Kidney capillary endothelial cell (primary cell): ENCODE measurements at places on chromosomes 12 and 14.

DNA sequence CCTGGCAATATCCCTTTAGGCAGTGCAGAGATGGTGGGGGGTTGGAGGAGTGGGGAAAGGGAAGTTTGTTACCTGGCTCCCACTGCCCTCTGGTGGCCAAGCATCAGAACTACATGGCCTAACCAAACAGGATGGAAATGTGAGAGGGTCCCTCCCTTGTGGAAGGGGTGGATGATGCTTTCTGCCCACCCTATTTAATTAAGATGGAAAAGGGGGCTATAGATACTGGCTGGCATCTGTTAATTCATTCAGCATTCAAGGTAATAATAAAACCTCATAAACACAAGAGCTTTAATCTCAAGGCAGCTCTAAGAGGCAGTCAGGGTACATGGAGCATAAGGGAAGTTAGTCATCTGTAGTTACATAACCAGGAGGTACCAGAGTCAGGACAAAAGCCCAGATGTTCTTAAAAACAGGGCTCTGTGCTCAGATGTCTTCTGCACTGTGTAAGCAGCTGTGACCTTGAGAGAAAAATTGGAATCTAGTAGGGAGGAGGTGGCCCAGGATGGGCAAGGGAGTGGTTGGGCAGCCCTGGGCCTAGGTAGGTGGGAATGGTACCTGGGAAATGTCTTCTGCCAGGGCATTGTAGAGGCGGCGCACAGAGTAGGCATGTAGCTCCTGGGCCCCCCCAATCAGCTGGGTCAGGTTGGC is 4.6 kb downstream of the AP1G2 start:
- DNase-seq, result no peak

GRCh38 chr12:22990501-22990900 is 365.5 kb downstream of the ETNK1 start:
- DNase-seq, result no peak

GRCh38 chr12:130280742-130281141 is 56.9 kb upstream of the PIWIL1 start:
- DNase-seq, result no peak

GRCh38 chr12:82694970-82695369 is 8.3 kb downstream of the TMTC2 start:
- no peak for DNase-seq

- no peak for DNase-seq
These were observed 1.3 kb upstream of the SLC41A2 start for GRCh38 chr12:104959335-104959841.

GRCh38 chr14:93033983-93034670 is 81.6 kb downstream of the ITPK1 start:
- DNase-seq, result no peak

DNA sequence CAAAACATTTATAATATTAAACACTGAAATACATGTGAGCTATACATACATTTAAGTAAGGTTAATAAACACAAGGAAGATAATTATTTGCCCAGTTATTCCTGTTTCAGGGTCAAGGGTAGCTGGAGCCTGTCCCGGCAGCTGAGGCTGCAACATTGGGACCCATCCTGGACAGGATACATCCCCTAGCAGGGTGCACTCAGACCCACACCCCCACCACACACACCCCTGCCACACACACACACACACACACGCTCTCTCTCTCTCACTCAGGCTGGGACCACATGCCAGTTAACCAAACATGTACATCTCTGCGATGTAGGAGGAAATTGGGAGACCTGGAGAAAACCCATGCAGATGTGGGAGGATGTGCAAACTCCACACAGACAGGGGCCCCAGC is 112.6 kb upstream of the TMCC3 start:
- no peak for DNase-seq

- no peak for DNase-seq
These were observed 3.8 kb downstream of the CCDC88C start for GRCh38 chr14:91413547-91414474.

GRCh38 chr12:100799770-100800169 is 5.2 kb downstream of the ANO4 start:
- no peak for DNase-seq

- DNase-seq, result no peak
These were observed 96.7 kb downstream of the ETV6 start for GRCh38 chr12:11746024-11746771.

GRCh38 chr12:108803428-108804105 is 53.8 kb downstream of the SSH1 start:
- peak; percentile 87 for DNase-seq

GRCh38 chr14:79426103-79426755 is 785.1 kb downstream of the DIO2 start:
- no peak for DNase-seq

DNA sequence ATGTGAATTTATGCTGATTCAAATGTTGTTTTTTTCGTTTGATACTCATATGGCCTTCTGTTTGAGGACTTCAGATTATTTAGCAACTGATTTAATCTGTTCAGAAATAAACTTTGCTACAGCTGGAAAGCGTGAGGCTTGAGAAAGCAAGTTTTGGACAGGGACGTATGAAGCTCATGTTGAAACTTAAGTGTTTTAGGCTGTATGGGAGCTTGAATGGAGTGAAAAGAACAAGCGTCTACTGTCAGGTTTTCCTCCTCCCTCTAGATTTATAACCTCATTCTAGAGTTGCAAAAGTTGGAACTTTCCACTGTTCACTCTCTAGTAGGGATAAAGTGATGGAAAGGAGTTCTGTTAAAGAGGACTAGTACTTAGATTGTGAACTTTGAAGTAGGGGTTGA is 1.0 kb downstream of the PRPF39 start:
- DNase-seq, result peak; percentile 15

DNA sequence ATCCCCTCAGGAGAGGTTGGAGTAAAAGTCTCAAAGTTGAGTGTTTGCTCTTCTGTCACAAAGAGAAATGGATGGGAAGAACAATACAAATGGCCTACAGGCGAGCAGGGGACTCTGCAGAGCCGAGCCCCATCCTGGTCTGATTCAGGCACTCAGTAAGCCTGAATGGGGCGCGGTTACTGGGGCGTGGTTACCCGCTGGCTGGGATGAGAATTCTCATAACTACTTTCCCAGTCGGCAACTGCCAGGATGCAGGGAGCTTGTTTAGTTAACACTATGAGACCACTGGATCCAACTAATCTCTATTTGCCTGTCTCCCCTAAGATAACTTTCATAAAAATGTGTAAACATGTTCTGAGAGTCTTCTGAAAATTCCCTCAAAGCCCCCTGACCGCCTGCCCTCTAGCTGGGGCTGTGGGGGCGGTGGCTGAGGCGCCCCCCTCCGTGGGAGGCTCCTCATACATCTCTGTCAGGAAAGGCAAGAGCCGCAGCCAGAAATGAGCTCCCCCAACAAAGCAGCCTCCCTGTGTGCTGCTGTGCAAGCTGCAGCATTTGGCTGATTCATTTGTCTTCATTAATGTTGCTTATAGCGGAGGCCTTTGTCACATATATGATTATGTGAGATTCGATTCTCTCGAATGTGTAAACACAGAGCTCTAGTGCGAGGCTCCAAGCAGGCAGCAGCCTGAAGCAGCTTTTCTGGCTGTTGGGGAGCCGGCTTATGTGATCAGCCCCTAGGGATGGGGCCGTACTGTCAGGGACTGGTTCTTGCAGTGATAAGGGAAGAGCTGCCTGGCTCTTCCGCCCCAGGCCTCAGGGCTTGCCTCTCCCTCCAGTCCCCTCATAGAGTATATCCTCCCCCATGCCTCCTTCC is 126.1 kb upstream of the ARHGAP5 start:
- peak; percentile 46 for DNase-seq

DNA sequence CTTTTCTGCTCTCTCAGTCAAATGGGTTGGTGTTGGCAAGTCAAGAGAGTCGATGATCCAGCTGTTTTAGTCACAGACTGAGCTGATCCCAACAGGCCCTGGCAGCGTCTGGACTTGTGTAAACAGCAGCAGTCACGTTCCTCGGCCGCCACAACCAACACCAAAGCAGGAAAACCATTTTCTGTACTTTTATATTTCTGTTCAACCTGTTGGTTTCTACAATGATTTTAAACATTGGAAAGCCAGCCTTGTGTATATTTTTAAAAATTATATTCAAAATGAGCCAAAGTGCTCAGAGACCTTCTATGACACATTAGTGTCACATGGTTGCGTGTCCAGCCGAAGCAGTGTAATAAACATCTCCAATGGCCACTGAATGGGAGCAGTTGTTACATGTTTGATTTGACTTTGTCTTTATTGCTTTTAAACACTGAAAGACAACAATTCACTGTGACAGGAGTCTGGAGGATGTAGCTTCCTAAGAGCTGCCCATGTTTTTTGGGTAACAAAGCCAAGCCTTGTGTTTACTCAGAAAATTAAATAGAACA is 5.9 kb upstream of the SIVA1 start:
- DNase-seq, result no peak

GRCh38 chr12:22268973-22269372 is 65.5 kb downstream of the ST8SIA1 start:
- no peak for DNase-seq

DNA sequence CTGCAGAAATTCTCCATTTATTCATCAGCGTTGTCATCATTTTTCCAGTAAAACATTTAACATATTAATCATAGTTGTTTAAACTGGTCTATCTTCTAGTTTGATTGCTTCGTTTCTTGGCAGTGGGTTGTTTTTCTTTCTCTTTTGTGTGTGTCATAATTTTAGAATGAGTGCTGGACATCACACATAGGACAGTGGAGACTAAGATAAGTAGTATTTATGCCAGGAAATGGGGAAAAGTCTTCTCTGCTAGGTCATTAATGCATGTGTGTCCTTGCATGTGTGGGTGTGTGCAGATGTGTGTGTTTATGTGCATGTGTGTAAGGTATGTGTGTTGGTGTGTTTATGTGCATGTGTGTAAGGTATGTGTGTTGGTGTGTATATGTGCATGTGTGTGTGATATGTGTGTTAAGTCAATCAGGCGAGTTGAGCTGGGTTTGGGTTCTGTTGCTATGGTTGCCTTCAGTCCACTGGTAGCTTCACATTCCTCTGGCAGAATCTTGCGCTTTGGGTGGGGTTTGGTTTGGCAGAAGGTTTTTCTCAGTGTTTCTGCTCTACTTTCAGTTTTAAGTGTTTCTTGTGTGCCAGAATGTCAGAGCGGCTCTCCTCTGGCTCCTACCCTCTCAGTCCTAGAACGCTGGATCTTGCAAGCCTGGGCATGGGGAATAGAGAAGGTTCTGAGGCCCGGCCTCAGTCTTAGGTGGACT is 7.8 kb upstream of the ADGRD1 start:
- DNase-seq, result no peak

DNA sequence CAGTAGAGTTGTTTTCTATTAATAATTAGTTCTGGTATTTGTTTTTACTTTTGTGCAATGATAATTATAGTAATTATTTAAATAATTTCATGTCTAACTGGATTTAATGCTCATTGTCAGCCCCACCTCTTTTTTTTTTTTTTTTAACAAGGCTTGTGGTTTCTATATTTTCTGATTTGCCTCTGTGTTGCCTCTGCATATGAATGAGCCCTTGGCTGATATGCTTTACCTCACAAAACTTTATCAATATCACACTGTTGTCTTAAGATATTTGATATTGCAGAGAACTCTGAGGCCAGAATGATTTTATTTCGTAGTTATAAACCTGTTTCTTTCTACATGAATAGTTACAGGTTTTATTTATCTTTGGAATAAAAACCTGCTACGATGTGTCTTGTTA is 116.2 kb upstream of the ATP2B1 start:
- no peak for DNase-seq

- no peak for DNase-seq
These were observed 181.0 kb upstream of the RGS6 start for GRCh38 chr14:71751264-71751663.

DNA sequence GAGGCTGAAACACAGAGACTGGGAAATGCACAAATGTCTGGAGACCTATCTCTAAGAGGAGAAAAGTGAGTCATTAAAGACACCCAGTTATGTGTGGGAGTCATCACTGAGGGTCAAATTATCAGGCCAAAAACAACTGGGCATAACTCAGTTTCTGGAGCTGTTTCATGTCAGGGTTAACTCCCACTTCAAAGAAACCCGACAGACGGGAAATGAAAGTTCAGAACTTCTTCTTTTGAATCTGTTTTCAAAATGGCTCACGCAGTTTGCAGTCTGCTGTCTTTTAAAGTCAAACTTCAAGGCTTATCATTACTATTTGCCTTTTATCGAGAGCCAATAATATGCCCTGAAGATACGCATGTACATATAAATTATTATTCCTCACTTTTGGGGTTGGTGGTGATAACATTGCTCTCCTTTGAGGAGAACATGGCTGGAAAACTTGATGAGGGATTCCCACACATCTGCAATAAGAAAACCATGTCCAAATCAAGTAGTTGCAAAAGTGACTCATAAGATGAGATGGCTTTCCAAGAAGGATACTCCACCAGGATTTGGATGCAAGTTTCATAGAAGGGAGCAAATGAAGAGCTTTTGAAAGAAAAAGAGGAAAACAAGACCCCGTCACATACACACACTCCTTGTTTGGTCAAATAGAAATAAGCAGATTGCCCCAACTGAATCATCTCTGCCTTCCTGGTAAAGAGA is 341.4 kb downstream of the ADAMTS20 start:
- DNase-seq, result no peak

DNA sequence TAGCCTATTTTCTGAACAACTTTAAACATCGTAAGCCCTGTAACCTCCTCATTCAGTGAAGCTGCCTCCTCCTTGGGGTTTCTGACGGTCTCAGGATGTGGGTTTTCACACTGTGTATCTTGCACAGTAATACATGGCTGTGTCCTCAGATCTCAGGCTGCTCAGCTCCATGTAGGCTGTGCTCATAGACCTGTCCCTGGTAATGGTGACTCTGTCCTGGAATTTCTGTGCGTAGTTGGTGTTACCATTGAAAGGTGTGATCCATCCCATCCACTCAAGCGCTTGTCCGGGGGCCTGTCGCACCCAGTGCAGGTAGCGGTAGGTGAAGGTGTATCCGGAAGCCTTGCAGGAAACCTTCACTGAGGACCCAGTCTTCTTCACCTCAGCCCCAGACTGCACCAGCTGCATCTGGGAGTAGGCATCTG is 980.5 kb downstream of the TMEM121 start:
- DNase-seq, result no peak

- DNase-seq, result no peak
These were observed 13.1 kb upstream of the TEX22 start for GRCh38 chr14:105385322-105385637.

- no peak for DNase-seq
These were observed 3.9 kb downstream of the CD163 start for GRCh38 chr12:7499636-7500035.

DNA sequence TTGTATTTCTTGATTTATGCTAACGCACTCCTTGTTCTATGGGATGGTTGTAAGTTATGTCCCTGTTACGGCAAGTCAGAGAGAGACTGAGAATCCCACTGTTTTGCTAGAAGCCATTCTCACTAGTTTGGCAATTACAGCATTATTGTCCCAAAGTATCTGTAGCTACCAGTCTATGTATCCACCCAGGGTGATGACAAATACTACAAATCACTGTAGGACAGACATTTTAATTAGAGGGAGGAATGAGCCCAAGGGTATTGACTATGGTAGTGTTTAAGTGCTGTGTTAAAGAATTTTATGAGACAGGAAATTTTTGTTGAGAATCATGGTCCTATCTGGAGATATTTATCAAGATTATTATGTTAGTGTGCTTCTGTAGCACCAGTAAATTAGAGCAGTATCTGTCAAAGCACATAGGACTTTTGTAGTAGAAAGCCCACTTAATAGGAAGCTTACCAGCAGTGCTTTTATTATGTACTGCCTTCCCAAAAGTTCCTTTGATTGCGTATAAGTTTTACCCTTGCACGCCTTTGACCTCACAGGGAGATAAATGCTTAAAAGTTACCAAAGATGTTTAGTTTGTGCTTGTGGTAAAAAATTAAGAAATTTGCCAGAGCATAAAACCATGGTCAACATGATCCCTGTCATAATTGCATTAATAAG is 10.7 kb downstream of the PRKCH start:
- no peak for DNase-seq

GRCh38 chr14:100536121-100536510 is 51.1 kb downstream of the BEGAIN start:
- no peak for DNase-seq

- DNase-seq, result no peak
These were observed 63.9 kb upstream of the GRIP1 start for GRCh38 chr12:66742508-66743367.
